Activated T-cell treated with anti-CD3 and anti-CD28 coated beads, Interleukin-2, amount 50 U/mL, for 4 hours (primary cell): ENCODE measurements at places on chromosomes 2 and 18.

GRCh38 chr2:170886386-170886785 lies 42.7 kb upstream of the GORASP2 start:
- DNase-seq: no peak

DNA sequence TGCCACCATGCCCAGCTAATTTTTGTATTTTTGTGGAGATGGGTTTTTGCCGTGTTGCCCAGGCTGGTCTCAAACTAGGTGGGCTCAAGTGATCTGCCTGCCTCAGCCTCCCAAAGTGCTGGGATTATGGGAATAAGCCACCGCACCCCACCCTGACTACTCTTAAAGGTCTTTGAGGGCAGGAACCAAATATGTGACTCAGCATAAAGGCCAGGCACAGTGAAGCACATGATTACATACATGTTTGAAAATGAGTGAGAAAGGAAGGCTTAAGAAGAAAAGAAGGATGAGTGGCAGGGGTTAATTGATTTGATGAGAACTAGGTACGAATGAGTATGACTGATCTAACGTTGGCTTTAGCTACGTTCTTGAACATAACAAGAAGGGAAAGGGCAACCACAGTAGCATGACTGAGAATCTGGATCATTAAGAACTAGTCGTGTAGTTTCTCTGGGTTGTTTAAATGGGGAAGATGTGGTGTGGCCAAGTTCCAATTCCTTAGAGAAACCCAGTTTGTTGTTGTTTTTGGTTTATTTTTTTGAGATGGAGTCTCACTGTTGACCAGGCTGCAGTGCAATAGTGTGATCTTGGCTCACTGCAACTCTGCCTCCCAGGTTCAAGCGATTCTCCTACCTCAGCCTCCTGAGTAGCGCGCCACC lies 6.8 kb downstream of the RESP18 start:
- no peak for DNase-seq

DNA sequence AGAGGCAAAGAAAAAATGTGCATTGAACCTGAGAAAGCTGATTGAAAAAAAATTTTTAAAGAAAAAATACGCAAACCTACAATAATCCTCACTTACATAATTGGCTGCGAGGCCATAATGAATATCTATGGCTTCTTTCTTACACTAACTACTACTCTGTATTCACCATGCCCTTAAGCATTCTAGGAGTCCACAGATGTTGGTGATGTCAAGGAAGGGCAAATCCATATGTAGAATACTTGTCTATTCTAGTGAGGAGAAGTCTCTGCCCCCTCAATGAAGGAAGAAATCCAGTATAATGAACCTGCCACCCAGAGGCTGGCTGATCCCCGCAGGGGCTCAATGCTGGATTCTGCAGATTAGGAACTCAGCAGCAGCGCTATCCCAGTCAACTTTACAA lies 14.3 kb downstream of the GALNT3 start:
- DNase-seq: no peak

DNA sequence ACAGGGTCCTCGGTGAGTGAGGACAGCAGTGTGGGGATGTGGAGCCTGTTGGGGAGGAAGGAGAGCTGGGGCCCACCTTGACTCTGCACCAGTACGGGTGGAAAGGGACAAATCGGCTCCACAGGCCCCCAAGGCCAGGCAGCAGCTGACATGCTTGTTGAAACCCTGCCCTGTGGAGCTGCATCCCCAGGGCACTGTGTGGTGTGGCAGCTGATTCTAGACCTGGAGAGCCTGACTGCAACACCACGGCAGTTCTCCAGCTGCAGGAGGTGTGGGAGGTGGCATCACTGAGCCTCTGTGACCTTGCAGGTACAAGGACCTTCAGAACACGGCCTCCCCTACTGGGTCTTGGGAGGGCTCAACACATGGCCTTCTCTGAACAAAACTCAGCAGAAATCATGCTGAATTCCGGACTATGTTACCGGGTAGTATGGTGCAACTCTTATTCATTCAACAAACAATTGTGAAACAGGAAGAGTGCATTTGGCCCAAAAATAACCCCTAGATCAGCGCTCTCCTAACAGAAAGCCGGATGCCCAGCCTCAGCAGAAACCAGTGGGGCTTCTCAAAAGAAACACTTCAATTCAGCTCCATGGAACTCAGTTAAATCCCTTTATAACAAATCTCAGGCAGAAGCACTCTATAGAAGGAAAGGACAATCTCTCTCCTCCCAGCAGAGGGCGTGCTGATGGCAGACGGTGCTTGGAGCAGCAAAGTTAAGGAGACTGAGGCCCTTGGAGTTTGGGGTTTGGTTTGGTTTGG lies 104.4 kb upstream of the SALL3 start:
- DNase-seq: no peak

- no peak for DNase-seq
Observed at GRCh38 chr18:72908181-72908580, 40.4 kb upstream of the NETO1 start.

DNA sequence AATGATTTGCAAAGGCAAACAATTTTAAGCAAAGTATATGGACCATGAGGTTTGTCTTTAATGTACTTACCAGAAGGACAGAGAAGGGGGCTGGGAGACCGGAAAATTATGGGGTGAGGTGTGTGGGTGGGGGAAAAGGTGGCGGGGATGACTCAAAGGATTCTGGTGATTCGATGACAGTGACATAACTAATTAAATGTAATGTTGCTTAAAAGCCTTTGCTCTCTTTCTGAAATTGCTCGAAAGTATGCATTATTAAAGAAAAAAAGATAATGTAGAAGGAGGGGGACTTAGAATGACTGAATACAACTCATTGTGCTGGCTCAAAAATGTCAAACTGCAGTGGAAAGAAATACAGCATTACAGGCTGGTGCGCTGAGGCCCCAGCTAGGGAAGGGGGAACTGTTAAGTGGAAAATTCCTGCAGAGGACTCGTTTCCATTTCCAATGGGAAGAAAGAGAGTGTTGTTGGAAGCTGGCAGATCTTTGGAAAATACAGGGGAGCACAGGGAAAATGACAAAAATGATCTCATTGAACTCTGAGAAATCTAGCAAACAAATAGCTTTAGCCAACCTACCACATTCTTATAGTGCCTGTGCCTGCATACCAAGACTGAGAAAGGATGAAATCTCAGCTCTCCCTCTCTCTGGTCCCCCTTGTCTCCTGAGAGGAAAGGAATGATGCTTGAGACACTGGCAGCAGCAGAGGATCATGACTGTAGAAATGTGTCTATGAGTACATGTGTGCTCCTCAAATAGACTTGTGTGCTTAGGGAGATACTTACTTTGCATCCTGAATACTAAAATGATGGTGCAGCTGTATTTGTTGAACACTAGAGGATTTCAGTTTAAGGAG lies 632.4 kb downstream of the NYAP2 start:
- DNase-seq: no peak

DNA sequence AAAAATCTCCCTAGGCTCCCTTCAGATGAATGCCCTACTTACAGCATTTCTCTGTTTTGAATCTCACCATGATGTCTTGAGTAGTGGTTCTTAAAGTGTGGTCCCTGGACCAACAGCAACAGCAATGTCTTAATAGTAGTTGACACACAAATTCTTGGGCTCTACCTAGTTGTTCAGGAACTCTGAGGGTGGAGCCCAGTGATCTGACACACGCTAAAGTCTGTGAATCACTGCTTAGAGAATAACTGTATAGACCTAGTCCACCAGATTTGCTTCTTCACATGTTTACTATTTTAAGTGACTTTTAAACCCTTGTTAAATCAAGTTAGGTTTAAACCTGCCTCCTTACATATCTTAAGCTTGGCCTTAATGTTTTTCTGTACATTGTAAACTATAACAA lies 47.6 kb upstream of the ARHGAP15 start:
- no peak for DNase-seq

DNA sequence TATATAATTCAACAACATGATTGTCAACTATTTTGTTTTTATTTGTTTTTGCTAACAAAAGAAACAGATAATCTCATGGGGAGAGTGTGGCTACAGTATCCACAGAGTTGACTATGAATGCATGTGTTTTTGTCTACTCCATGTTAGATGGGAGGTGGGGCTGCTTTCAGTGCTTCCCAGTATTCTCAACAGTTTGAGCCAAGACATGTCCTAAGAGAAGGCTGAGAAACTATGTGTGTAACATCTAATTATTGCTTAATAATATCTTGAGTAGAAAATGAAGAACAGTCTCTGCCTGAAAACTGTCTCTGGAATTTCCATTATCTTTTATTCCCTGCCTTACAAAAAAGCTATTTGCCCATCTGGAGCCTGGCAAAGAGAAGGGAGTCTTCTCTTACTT lies 178.8 kb upstream of the MMADHC start:
- no peak for DNase-seq

- no peak for DNase-seq
Observed at GRCh38 chr2:219886615-219887014, 259.2 kb downstream of the SLC4A3 start.

DNA sequence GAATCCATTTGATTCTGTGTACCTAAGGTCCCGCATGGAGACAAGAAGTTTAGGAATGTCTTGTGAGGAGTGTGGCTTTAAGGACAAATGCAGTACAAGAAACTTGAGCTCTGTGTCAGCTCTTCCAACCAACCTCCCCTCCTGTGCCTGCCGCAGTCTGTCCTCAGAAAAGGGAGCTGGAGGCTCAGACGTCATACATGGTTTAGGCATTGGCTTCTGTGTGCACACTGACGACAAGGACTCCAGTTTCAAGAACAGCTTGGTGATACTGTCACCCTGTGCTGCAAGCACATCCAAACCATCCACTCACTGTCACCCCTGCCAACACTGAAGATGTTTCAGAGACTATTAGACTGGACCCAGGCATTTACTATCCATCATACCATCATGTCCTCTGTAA lies 470.4 kb downstream of the IRS1 start:
- no peak for DNase-seq

- no peak for DNase-seq
Observed at GRCh38 chr2:207257251-207258250, 91.8 kb upstream of the KLF7 start.

DNA sequence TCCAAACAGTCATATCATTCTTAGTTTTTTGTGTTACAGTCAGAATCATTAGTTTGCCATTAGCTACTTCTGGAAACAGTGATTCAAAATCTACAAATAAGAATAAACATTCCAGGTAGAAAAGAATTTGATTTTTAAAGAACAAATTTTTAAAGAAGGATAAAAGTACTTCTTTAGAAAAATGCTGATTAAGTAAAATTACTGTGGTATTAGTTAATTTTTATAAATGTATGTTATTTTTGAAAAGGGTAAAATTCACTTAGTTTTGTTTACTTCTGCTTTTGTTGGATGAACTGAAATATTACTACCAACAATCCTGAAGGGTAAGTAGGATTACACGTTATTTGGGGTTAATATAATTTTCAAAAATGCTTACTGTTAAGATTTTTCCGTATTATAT lies 11.8 kb downstream of the MMADHC start:
- no peak for DNase-seq

DNA sequence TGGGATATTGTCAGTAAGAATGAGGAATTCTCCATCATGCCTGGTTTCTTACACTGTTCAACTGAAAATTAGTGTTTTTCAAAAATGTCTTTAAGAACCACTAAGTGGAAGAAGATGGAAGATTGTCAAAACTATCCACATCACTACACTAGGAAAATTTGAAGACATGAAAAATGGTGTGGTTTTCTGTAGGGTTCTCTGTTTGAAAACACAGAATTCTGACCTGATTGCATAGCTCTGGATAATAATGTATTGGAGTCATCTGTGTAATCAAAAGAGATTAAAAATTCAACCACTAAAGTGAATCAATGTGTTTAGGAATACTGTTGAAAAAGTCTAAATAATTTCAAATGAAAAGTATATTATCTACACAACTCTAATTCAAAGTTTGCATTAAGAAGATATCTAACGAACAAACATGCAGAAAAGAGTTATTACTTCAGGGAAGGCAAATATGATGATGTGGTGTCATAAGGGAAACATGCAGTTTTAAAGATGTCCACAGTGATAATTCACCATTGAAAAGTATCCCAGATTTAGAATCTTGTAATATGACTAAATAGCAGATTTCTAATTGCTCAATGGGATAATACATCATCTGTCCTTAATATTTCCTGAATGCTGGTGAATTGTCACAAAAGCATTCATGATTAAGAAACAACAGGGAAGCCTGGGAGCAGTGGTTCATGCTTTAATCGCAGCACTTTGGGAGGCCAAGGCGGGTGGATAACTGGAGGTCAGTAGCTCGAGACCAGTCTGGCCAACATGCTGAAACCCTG lies 116.9 kb downstream of the ERBB4 start:
- DNase-seq: no peak

DNA sequence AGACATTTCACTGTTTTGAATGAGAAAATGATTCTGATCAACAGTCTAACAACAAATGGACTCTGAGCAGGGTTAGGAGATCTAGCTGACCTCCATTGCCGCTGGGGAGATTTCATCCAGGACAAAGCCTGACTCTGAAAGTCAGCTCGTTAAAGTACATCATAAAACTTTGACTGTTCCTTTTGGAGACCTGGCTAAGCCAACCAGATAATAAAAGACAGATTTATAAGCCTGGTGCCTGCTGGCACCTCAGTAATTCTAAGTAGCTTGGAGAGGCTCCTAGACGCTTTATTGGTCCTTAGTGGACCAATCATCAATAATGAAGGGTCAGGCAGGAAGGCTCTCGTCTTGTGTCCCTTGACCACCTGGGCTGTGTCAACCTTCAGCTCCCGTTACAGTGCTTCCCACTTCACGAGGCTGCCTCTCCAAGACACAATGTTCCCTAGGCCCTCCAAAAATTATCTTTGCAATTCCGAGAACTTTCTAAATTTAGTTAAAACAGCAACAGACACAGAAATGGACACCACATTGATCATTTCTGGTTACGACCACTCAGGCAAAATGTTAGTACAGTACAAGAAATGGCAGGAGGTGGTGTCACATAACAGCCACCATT lies 47.9 kb upstream of the PMAIP1 start:
- no peak for DNase-seq

- no peak for DNase-seq
Observed at GRCh38 chr2:230362030-230362691, 35.2 kb downstream of the SP140L start.

GRCh38 chr2:54047091-54047490 lies 68.3 kb upstream of the ACYP2 start:
- no peak for DNase-seq

DNA sequence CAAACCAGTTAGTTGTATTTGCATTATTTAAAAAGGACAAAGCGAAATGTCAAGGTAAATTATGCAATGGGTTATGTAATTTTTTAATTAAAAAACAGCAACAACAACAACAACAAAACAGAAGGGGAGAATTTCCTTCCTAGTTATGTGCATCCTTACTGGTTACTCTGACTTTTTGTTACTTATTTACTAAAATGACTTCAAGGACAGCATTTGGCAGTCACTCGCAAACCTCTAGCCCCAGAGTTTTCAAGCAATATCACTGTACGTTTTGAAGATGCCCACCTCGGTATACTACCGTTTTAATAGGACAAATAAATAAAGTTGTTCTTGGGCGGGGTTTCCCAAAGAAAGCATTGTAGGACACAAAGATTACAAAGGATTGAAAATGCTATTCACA lies 24.7 kb upstream of the MRO start:
- no peak for DNase-seq

GRCh38 chr2:167758292-167758691 lies 489.1 kb downstream of the STK39 start:
- DNase-seq: no peak

DNA sequence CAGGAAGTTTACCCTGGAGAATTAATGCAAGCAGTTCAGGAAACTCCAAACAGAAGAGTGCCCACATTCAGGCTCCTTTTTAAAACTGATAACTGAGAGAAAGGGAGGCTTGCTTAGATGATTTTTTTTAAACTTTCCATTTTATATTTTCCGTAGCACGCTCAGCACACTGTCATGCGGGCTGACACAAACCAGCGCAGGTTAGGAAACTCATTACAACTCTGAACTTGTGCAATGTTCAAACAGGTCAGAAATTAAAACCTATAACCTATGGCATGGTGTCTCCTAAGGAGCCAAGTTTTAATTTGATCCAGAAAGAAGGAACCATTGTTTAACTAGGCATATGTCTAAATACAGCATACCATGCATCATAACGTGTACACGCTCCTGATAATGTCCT lies 117.7 kb upstream of the SMIM21 start:
- DNase-seq: no peak
